Right kidney (tissue), 9 donors: ENCODE measurements at places on chromosomes 5 and 9.

DNA sequence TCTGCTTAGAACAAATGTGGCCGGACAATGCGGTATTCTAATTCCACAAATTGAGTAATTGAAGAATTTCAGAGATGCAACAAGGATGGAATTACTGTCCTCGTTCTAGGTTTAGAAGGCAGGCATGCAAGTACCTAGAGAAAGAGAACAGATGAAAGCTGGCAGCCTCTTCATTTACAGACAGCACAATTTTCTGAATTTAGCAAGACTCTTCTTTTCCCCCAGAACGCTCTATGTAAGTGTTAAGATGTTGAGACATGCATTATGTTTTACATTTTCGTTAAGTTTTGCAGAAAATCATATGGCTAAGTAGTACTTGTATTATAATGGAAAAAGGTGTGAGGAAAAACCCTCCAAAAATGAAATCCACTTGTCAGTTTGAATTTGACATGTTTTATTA is 259.5 kb upstream of the ARRDC3 start:
- DNase-seq = no peak

- DNase-seq = no peak
Observed at GRCh38 chr5:149200355-149200754, 59.1 kb downstream of the ABLIM3 start.

DNA sequence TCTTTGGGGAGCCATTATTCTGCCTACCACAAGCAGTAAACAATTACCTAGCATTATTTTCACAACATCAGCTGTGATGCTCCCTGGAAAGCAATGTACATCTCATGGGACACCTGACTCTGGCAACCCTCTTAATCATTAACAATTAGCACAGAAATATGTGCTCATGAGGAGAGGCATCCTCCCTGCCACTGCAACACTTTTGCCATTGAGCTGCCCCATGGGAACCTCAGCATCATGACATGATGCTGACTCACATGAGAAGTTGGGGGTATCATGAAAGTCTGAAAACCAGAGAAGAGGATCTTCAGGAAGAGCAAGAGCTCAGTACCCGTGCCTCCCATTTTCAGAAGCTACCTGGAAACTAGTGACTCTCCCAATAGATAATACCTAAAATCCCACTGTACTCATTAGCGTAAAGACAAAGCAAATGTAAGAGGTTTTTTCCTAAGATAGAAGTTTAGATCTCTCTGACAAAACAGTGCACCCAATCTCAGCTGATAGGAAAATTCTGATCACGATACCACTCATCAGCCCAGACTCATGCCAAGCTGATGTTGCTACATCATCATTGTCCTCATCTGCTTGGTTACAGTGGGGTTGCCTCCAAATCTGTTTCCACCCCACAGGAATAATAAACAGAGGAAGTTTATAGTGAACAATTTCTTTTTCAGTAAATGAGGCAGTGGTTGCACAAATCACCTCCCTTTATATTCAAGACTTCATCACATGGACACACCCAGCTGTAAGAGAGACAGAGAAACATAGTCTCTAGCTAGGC is 244.5 kb downstream of the NR2F1-AS1 start:
- no peak for DNase-seq

DNA sequence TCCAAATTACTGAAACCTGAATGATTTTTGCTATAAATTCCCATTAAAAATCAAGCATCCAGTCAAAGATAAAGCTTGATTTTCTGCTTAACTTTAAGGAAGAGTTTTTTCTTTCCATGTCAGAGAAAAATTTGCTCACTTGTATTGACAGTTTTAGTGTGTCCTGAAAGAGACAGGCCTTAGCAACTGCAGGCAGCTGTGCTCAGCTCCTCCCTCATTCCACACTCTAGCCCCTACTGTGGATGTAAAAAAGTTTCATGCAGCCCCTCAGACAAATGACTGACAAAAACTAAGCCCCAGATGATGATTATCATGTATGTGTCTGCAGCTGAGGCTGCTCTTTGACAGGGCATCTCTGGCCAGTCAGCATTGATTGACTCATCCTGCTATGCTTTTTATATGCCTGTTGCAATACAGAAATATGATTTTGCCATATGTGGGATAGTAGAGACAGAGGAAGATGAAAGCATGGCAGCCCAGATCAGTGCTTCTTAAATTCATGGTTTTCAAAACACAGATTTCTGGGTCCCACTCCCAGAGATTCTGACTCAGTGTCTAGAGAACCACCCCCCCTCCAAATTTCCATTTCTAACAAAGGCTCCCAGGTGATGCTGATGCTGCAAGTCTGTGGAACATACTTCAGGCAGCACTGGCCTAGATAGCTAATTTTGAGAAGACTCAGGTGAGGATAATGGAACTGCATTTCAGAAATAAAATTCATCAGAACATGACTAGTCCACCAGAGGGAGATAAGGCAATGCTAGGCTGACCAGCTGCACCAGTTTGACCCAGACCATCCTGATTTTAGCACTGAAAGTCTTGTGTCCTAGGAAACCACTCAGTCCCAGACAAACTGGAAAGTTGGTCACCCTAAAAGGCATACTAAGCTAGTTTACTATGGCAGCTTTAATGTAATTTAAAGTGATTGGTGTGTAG is 298.7 kb upstream of the KCNN2 start:
- DNase-seq = no peak

- no peak for DNase-seq
Observed at GRCh38 chr5:103938146-103938695, 375.6 kb upstream of the NUDT12 start.

- no peak for DNase-seq
Observed at GRCh38 chr9:114250648-114251047, 72.2 kb upstream of the ORM1 start.

GRCh38 chr5:106875591-106876297 is 795.0 kb downstream of the EFNA5 start:
- DNase-seq = no peak

- no peak for DNase-seq
Observed at GRCh38 chr5:138263581-138263980, 10.8 kb downstream of the GFRA3 start.

DNA sequence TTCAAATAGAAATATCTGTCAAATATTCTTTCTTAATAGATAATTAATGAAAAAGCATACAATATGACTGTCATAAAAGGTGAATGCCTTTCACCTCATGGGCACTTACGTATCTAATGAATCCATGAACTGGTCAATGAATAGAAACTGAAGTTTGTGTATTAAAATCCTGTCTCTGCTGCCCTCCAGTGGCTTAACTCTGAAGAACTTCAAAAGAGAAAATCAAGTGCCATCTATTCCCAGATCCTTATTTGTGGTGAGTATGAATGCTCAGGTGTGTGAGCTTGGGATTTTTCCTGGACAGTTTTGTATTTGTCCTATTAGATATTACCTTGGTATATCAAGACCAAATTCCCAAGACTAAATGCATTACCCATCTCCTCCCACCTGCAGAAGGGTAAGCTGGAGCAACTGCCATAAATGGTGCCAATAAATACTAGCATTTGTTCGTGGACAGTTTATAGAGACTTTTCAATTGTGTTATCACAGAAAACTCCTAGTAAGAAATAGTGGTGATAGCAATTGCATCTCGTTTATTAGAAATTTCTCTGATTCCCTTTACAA is 44.0 kb upstream of the SVEP1 start:
- no peak for DNase-seq

DNA sequence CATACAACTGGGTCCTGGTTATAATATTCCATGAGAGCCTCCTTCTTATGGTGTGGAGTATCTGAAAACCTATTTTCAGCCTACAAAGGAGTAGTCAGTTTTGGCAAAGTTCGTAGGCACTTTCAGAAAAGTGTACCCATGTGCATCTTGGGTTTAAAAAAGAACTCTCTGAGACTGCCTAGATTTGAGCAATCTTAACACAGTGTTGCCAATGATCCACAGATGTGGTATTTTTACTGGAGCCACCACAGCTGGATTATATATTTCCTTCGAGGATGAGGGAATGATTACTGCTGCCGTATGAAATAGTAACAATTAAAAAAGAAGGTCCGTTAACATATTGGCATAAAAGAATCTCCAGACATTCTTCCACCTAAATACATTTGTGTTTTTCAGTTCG is 1.1 kb downstream of the PALM2AKAP2 start:
- no peak for DNase-seq

- no peak for DNase-seq
Observed at GRCh38 chr5:120153551-120153950, 310.5 kb upstream of the PRR16 start.

DNA sequence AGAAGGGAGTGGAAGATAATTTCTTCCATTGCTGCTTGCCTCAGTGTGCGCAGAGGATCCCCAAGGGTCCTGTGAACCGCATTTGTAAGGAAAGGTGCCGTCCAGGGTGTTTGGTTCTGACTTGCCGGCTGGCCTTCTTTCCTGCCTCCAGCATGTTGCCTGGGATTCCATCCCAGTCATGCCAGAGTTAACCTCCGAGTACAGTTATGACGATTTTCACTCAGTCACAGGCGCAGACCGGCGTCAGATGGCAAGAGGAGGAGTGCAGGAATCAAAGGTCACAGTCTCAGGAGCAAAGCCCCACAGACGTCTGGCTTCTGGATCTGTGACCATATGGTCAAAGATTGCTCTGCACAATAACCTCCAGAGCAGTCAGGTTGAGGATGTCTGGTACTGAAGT is 5.9 kb upstream of the GADD45G start:
- no peak for DNase-seq

DNA sequence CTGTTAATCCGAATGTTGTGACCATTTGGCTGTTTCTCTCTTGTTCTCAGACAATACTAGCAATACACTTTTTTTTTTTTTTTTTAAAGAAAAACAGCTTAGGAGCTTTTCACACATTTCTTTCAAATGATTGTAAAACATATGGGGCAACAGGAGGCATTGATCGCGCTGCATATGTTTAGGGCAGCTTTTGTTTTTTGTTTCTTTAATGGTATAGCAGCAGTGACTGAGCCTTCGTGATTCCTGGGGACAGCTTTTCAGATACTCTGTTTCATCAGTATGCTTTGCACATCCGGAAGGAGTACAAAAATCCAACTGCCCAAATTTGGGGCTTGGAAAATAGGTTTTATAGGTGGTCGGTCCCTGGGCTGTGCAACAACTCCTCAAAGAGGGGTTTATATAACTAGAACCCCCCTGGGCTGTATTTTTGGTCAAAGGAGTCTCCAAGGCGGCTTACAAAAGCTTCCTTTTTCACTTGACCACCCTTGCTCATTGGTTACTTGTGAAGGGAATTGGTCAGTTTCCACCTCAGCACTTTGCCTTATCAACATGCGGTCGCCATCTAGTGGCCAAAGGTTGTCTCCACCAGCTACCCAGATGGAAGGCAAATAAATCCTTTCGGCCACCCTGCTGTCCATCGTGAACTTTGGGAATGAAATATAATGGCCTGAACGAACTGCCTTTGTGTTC is 91.8 kb downstream of the PDE6A start:
- DNase-seq = peak; percentile 51

DNA sequence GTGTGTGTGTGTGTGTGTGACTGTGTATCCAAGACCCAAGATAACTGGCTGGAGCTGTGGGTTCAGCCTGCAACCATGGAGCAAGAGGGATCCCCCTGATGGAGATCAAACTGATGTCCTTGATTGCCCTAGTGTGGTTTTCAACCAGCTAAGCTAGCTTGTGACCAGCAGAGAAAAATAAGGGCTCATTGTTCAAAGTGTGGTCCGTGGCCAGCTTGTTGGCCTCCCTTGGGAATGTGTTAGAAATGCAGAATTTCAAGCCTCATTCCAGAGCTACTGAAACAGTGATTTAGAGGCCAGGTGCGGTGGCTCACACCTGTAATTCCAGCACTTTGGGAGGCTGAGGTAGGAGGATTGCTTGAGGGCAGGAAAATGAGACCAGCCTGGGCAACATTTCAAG is 79.9 kb downstream of the ACER2 start:
- DNase-seq = no peak

DNA sequence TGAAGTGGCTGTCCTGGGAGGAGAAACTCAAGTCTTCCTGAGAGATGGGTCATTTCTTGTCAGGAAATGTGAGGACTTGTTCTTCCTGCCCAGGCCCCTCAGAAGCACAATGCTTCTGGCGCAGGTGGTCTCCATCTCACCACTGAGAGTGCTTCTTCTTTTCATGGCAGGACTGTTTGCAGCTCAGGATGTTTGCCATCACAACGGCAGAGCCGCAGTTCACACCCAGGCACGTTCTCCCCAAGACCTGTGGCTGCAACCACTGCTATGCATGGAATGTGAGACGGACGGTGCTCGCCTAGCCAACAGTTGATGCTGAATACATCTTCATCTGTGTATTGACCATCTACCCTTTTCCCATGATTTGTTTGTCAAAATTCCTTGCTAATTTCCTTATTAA is 216.3 kb downstream of the GADD45G start:
- DNase-seq = no peak

DNA sequence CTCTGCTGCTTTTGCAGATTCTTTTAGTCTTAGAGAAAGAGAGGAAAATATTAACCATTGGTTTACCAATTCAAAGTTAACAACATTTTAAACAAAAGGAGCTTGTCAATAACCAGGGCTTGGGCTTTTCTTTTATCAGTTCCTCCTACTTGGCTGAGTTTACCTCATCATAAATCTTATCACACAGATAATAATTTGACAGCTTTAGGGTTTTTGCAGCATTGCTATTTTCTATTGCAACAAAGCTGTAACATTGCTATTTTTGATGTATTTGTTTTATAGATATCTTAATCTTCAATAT is 9.8 kb upstream of the ABL1 start:
- DNase-seq = no peak

- no peak for DNase-seq
Observed at GRCh38 chr9:137756045-137756744, 121.4 kb upstream of the CACNA1B start.

DNA sequence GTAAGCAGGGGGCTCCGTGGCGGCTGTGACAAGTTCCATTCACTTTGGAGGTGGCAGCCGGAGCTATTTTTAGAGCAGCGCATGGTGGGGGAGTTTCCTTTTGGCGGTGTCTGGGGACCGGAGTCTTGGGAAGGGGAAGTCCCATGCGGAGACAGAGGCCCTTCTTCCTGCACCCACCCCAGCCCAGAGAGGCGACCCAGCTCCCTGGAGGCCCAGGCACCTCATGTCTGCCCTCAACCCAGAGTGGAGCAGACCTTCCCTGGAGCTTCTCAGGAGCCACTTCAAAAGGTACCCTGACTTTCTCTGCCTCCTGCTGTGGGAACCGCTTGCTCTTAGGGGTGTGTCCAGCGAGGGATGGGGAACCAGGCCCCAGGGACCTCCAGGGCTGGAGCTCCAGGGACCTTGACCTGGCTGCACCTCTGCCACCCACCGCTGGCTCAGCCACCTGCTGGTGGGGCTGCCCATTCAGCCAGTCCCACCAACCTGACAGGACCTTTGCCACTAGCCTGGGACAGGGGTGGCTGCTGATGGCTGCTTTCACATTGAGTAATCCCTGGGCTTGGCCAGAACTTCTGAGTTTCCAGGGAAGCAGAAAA is 34.1 kb downstream of the NEK6 start:
- DNase-seq = no peak

DNA sequence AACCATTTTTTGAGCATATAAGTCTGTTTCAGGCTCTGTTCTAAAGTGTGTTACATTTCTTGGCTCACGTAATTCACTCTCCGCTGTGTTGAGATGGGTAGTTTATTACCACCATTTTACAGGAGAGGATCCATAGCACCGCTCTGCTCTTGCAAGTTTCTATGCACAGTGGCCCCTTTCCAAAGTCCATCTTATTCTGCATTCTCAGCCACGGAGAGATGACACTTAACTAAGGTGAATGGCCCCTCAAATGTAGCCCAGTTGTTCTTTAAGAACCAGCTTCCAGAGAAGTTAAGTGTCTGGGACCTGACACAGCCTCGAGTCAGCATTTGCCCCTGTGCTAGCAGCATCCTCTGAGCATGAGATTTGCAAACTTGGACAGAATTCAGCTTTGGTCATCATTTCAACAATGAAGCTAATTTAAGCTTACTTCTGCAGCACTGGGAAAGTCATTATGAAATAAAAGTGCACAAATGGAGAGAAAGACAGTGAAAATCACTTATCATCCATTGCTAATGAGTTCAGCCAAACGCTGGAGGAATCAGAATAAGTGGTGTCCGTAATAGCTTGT is 61.9 kb downstream of the FAM78A start:
- DNase-seq = no peak
